NCI-H1105 treated with DMSO at 0.1 percent for 48 hours (cell line): ENCODE measurements at places on chromosomes 4 and X.

GRCh38 chrX:69210581-69210980 lies 45.3 kb upstream of the PJA1 start:
- no peak for DNase-seq

DNA sequence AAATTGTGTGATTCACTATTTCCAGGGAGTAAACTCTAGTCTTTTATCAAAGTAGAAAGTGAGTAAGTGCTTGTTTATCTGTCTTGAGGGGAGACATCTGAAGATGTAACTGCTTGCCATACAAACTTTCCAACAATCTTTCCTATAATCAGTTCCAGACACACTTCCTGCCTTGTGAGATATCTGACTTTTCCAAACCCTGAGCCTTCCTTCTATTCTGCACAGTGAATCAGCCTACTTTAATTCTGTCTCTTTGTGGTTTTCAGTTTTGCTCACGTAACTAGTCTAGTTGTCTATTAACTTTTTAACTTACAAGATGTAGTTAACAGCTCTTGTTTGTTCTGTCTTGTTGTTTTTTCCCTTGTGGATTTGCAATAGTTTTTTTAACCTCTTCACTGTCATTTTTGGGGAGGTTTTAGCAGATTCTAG lies 947.8 kb downstream of the C4orf33 start:
- DNase-seq, result no peak

- DNase-seq, result no peak
Measured at GRCh38 chr4:178738026-178738425, 1295.8 kb upstream of the AGA start.

- no peak for DNase-seq
Measured at GRCh38 chr4:963276-964225, 9.8 kb downstream of the DGKQ start.
